ENCODE measurements at places on chromosomes 16 and 17.
A peak's percentile ranks its signal among the peaks of the same experiment; 100 is the strongest.

- DNase-seq, result no peak
Measured at GRCh38 chr17:43803758-43804157, 23.5 kb downstream of the CFAP97D1 start.

DNA sequence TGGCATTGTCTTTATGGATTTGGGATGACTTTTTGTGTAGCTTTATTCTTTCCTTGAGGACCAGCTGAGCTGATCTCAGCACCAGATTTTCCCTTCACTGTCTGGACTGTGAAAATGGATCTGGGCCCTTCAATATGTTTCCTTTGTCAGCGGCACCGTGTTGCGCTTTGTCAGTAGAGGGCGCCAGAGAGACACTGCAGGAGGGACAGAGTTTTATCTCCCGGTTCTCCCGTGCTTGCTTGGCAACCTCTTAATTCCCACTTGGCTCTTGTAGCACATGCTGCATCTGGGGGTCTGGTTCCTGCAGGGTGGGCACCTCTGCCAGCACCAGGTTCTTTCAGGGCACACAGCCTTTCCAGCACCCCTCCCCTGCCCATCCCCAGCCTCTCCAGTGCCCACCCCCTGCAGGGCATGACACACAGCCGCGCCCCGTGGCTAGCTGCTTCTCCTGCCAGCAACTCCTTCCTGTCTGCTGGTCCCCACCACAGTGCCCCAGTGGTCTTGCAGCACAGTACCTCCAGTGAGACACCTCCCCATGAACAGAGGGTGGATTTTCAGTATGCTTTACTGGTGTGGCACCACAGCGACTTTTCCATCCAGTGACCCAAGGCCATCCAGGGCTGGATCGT, 19.6 kb downstream of the OR1D5 start:
- DNase-seq, result no peak

DNA sequence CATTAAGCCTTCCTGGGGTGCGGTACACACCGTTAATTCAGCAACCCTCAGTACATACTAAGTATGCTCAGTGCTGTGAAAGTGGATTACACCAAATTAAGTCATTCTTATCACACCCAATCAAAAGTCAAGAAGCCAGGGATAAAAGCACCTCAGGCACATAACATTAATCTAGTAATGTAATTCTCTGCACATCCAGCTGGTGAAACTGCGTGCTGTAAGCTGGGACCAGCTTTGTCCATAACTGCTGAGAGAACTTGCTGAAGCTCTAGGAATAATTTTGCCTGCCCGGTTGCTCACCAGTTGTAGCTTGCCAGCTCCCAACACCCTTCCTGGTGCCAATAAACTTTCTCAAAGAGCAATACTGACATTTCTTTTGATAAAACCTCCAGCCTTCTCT, 44.9 kb downstream of the SLC47A1 start:
- DNase-seq, result peak; percentile 40

DNA sequence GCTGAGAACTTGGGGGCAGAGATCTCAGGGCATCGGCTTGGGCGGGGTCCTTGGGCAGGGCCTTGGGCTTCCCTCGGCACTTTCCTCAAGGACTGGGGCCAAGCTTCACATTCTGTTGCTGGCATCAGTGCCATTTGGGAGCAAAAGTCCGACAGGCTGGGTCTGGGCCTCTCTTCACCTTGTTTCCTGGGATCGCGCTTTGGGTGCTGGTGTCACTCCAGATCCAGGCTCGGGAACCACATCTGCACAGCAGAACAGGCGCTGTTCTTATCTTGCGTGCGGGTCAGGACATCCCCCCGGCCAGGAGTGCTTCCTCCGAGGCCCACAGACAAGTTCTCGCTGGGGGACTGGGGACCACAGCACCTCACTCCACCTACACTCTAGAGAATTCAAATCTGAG, 31.1 kb upstream of the CDH15 start:
- no peak for DNase-seq

DNA sequence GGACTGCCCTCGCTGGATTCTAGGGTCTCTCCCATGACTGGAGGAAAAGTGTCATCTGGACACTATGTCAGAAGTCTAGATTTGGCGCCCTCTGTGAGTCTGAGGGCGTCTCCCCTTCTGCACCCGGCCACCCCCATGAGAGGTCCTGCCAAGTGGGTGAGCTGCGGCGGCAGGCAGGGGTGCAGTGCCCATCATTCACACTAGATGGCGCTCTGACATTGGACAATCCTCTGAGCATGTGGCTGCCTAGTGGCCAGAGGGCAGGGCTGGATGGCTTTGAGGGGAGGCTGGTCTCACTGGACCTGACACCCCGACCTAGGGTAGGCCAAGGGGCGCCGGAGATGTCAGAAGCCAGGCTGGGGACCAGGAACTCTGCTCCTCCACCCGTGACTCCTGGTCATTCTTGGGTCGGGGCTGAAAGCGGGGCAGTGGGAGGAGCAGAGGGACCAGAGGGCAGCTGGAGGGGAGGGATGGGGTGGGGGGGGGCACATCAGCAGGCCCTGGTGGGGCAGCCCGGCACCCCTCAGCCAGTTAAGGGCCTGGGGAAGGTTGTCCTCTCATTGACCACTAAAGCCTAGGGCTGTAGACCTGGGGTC, 28.0 kb downstream of the MRM1 start:
- DNase-seq, result peak; percentile 45

DNA sequence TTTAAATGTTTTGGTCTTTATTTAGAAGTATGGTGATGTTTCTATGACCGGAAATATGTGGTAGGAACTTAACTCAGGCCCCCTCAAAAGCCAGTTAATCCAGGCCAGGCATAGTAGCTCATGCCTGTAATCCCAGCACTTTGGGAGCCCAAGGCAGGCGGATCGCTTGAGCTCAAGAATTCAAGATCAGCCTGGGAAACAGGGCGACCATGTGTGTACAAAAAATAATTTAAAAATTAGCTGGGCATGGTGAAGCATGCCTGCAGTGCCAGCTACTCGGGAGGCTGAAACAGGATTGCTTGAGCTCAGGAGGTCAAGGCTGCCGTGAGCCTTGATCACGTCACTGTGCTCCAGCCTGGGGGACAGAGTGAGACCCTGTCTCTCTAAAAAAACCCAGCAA, 10.3 kb downstream of the RSL1D1 start:
- DNase-seq, result no peak

DNA sequence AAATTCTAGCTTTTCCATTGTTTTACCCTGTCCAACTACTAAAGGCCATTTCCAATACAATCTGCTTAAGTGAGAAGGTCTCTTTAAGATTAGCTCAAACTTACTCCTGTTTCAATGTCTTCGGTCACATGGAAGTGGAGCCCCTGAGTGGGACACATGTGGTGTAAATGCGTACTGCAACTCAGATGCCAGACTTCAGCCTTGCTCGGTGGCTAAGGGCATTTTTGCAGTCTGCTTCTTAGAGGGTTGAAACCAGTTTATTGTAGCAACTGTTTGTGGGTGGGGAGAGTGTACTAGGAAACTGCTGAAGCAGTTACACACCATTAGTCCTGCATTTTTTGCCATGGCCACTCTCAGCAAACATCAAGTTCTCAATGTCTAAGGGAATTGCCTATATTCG, 140.6 kb downstream of the PARN start:
- DNase-seq, result no peak

DNA sequence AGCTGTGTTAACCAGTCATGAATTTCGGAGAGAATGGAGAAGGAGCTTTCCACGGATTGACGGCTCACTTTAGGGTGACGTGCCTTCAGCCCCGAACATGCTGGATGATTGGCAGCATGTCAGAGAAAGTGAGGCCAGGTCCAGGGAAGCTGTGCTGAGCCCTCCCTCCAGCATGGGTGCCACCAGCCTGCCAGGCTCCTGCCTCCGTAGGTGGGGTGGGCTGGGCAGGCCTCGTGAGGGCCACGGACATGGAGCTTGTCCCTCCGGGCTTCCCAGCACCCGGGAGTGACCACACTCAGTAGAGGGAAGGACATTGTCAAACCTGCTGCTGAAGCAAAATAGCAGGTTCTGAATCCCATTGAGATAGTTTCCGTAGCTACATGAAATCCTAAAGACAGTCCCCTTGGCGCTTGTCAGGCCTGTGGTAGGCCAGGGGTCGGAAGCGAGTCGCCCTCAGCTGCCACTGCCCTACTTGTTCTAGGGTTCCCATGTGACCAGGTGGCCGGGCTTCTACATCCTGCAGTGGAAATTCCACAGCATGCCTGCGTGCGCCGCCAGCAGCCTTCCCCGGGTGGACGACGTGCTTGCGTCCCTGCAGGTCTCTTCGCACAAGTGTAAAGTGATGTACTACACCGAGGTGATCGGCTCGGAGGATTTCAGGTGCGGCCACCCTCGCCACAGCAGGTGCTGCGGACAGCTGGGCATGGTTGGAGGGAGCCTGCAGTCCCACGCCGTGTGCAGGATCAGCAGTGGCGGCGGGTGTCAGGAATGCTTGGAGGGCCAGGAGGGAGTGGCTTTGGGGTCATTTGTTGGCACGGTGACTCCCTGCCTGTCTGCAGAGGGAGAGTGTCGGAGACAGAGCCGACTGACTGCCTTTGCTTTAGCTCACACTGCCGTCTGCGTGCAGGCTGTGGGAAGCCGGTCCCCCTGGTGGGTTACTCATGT, 72.3 kb downstream of the SEC14L1 start:
- DNase-seq, result no peak

DNA sequence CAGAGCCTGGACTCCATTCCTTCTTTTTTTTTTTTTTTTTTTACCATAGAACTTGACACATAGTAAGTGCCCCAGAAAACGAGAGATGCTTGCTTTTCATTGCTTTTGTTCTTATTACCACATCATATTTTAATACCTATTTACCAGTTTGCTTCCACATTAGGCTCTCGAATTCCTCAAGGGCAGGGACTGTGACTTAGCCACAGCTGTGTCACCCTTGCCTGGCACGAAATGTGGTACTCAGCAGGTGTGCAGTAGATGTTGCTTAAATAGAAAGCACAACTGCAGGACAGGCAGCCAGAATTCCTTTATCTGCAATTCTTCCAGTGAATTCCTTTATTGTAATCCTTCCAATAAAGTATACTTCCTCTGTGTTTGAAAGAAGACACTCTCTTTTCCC, 393.0 kb downstream of the HAPSTR1 start:
- DNase-seq, result no peak

DNA sequence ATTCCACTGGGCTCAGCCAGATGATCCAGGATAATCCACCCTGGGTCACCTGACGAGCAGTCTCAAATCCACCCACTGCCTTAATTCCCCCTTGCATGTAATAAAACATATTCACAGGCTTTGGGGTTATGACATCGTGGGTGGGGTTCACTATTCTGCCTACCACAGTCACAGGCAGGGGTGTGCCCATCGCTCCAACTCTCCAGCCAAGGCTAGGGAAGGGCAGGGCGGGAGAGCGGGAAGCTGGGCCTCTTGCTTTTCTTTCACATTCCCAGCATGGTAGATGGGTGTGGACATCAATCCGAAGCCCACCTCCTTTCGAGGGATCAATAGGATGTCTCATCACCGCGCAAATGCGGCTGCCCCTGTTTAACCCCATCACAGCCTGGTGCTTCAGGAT, 12.7 kb upstream of the CD300LD start:
- DNase-seq, result no peak

DNA sequence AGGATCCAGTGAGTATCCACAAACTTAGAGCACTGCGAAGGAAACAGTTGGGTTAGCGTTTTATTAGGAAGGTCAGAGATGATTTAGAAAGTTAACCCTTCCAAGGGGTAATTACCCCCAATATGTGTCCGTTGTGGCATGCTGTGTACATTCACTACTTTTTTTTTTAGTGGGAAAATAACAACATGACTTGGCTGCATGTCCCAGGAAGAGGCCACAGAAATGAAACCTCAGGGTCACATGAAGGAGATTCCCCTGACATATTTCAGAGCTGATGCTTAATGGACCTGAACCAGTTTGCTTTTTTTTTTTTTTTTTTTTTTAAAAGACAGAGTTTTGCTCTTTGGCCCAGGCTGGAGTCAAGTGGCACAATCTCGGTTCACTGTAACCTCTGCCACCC, 167.5 kb downstream of the PRKCA start:
- no peak for DNase-seq

DNA sequence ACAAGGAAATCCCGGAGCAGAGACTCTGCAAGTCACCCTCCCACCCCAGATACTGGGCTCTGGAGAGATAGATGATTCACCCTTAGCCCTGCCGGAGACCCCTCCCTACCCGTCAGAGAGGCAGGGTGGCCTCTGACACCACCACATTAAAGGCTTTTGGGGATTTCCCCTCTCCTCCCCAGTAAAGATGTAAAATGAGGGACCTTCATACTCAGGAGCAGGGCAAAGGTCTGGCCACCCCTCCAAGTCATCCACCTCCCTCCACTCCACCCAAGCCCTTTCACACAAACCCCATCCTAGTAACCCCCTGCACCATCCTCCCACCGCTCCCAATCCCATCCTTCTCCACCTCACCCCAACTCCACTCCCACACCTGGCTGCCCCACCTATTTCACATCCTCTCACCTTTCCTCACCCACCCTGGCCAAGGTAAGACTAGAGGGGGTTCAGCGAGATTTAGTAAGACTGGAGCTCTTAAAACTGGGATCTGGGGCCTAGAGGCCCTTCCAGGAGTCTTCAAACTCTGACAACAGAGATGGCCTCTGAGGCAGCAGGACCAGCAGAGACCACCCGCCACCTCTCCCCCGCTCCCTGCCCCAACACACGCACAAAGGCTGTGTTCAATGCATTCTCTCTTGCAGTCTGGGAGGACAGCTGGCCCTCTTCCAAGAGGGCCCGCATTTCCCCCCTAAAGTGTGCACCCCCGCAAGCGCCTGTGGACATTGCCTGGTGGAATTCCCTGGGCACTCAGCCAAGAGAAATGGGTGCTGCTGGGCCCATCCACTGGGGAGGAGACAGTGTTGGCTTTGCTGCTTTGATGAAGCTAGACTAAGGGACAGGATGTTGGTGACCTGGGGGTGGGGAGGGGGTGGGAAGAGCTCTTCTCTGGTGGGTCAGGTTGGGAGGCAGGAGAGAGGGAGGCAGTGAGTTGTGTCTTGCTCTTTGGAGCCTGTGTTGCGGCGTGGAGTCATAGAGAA, 1.1 kb downstream of the ABAT start:
- DNase-seq, result peak; percentile 5

DNA sequence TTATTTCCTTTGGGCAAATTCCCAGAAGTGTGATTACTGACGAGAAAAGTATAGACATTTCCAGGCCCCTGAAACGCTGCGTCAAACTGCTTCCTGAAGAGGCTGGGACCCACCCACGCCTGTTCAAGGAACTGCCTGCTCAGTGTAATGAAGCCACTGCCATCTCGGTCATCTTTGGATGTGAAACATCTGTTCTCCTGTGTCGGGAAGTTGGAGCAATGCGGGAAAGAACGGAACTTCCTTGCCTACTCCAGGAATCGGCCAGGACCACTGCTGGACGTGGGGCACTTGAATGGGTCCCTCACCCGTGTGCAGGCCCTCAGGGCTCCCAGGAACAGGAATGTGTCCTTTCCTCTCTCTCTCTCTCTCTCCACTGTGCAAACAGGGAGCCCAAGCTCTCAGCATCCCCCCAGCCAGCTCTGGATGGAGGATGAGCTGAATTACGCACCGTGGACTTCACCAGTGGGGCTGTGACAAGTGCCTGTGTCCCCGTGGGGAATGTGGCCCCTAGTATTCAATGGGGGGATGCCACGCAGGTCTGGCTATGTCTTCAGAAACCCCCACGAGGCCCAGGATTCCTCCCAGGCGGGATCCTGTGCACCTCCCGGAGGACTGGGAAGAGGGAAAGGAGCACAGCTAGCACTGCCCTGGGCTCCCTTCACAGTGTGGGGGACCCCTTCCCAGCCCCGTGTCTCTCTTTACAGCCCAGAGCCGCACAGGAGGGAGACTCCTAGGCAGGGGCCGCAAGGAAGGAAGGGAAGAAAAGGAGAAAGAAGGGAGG, 18.3 kb upstream of the LITAF start:
- no peak for DNase-seq

GRCh38 chr17:31556969-31557645, 165.6 kb downstream of the RAB11FIP4 start:
- no peak for DNase-seq

Data from bronchial epithelial cell (primary cell).